H9 (cell line): ENCODE measurements at places on chromosomes 3 and 15. TPM values are rescaled to one million over a fixed set of nuclear protein-coding genes. Genes with fewer than 3 reads are reported as not detected.

The FAN1 gene
- 27.4 and 28.2 TPM in 2 replicates for total RNA-seq

GRCh38 chr3:12479919-12480427 lies 4.3 kb upstream of the TSEN2 start:
- peak; percentile 65 for DNase-seq
- H3K4me3 ChIP-seq, result no peak overlapping the region
- no peak overlapping the region for H3K27ac ChIP-seq
- H3K4me1 ChIP-seq, result peaks cover 3% of the 10 kb centered on the region; the same call in 1 of the 2 replicates

DNA sequence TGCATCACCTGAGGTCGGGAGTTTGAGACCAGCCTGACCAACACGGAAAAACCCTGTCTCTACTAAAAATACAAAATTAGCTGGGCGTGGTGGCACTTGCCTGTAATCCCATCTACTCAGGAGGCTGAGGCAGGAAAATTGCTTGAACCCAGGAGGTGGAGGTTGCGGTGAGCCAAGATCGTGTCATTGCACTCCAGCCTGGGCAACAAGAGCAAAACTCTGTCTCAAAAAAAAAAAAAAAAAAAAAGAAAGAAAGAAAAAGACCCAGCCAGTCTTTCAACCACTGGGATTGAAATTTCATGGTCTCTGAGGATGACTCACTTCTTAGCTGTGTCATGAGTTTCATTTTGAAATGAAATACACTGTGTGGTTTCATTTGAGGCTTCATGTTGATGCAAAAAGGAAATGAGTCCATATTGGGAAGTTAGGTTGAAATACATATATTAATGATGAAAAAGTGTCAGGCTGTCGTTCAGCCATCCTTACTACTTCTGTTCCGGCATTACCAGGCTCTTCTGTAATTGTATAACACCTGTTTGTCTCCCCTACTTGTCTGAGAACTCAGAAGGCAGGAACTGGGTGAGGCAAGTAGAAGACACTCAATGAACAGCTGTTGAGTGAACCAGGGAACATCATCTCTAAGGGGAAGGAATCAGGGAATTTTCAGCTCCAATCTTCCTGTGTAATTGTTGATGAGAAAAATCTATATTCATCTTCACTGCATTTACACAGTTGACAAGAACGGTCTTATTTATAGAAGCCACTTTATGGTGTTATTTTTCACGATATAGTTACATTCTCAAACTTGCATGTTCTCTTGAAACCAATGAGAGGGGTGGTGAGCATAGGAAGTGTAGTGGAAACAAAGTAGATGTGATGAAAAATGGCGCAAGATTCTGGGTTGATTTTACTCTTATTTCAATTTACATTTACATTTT lies 87.4 kb downstream of the NFKBIZ start:
- H3K36me3 ChIP-seq, result no peaks in the 10 kb centered on the region
- DNase-seq, result no peak
- no peaks in the 10 kb centered on the region for H3K4me1 ChIP-seq
- no peak overlapping the region for H3K27ac ChIP-seq
- no peak overlapping the region for H3K4me3 ChIP-seq

DNA sequence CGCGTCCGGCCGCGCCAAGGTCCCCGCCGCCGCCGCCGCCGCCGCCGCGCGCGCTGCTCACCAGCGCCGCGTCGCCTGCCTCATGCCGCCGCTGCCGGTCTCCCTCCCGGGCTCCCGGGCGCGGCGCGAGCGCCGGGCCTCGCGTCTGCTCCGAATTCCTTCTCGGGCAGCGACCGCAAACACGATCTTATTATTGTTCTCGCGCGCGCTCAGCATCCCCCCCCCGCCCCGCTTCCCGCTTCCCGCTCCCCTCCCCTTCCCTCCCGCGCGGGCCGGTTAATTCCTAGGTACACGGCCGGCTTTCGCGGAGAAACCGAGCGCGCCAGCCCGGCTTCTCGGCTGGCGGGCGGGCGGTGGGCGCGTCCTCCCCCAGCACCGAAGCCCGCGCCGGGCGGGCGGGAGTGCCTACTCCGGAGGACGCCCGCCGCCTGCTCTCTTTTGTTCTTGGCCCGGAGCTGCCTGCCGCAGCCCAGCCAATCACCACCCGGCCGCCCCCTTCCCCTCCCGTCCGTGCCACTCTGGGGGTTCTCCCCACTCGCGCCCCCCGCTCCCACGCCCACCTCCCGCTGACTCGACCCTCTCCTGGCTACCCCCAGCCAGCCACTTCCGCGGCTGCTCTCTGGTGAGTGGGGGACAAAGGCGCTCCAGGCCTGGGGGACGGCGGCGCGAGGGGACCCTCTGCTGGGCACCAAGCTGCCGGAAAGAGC lies at the start of gene HDGFL3:
HDGFL3 (minus strand) TSS at position 164 of the 707 bp plus-strand sequence. CDS start 409 bp downstream, outside the sequence.
- DNase-seq, result peak; percentile 77
- H3K27ac ChIP-seq, result no peak within 1 kb of the TSS

- no peaks in the 10 kb centered on the region for H3K36me3 ChIP-seq
- H3K4me3 ChIP-seq, result no peak overlapping the region
- DNase-seq, result no peak
- no peaks in the 10 kb centered on the region for H3K4me1 ChIP-seq
- H3K27me3 ChIP-seq, result no peaks in the 10 kb centered on the region
- H3K27ac ChIP-seq, result no peak overlapping the region
Observed at GRCh38 chr3:18403061-18403460, 22.1 kb downstream of the SATB1 start.

GRCh38 chr15:43792761-43793476 lies 799 bp downstream of the SERF2 start:
- no peak for DNase-seq
- H3K27me3 ChIP-seq, result no peaks in the 10 kb centered on the region
- no peak overlapping the region for H3K27ac ChIP-seq
- H3K4me3 ChIP-seq, result peak overlapping the region; percentile 98

DNA sequence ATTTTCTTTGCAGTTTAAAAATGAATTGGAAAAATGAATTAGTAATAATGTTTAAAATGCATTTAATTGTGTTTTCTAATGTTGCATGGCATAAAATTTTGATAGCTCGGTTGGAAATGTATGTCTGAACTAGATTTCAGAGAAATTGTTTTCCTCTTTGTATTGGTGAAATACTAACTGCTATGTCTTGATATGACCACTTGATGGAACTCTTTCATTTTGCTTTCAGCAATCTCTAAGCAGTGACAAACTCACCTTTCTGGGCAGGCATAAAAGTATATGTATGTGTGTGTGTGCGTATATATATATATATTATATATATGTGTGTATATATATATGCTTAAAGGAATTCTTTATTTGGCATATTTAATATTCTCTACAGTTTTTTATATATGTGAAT lies 239.3 kb upstream of the ZNF717 start:
- no peak for DNase-seq
- H3K4me3 ChIP-seq, result no peak overlapping the region
- no peaks in the 10 kb centered on the region for H3K27me3 ChIP-seq
- no peak overlapping the region for H3K27ac ChIP-seq

The GMPS gene
- total RNA-seq, result 136 and 142 TPM in 2 replicates

The LMCD1 gene
- 19.2 and 22.1 TPM in 2 replicates for total RNA-seq

GRCh38 chr3:72448858-72449257 lies 399.4 kb downstream of the SHQ1 start:
- no peak overlapping the region for H3K27ac ChIP-seq
- no peak overlapping the region for H3K4me3 ChIP-seq
- H3K4me1 ChIP-seq, result 0 out of 2 replicates have a peak, but pooled peaks cover under 1% of the 10 kb centered on the region
- H3K36me3 ChIP-seq, result peaks cover 5% of the 10 kb centered on the region

The MAP3K13 gene
- total RNA-seq, result 9.5 and 10.6 TPM in 2 replicates

- no peaks in the 10 kb centered on the region for H3K27me3 ChIP-seq
- no peaks in the 10 kb centered on the region for H3K4me1 ChIP-seq
- no peaks in the 10 kb centered on the region; the same call in 2 of the 3 replicates for H3K36me3 ChIP-seq
Observed at GRCh38 chr3:193333229-193333628, 45.3 kb downstream of the ATP13A5 start.

- H3K36me3 ChIP-seq, result no peaks in the 10 kb centered on the region
- H3K27me3 ChIP-seq, result no peaks in the 10 kb centered on the region
- no peak overlapping the region for H3K4me3 ChIP-seq
- no peak overlapping the region for H3K27ac ChIP-seq
Observed at GRCh38 chr15:59396679-59397078, 24.0 kb upstream of the MYO1E start.

GRCh38 chr15:54273928-54274327 lies 295.7 kb downstream of the UNC13C start:
- H3K27me3 ChIP-seq, result no peaks in the 10 kb centered on the region
- DNase-seq, result no peak
- no peak overlapping the region for H3K4me3 ChIP-seq
- no peaks in the 10 kb centered on the region for H3K4me1 ChIP-seq

The CRYGS gene
- total RNA-seq, result 0.83 and 1.0 TPM in 2 replicates

- H3K4me3 ChIP-seq, result no peak overlapping the region
- no peaks in the 10 kb centered on the region for H3K4me1 ChIP-seq
- no peak for DNase-seq
- no peak overlapping the region for H3K27ac ChIP-seq
- H3K36me3 ChIP-seq, result no peaks in the 10 kb centered on the region
Observed at GRCh38 chr15:25903024-25903581, 40.0 kb upstream of the ATP10A start.

The CLSTN2 gene
- 0.66 and 0.68 TPM in 2 replicates for total RNA-seq

GRCh38 chr15:31373096-31373865 lies 46.6 kb downstream of the KLF13 start:
- no peak overlapping the region for H3K27ac ChIP-seq
- H3K4me3 ChIP-seq, result no peak overlapping the region
- H3K36me3 ChIP-seq, result peaks cover 37% of the 10 kb centered on the region
- DNase-seq, result no peak

DNA sequence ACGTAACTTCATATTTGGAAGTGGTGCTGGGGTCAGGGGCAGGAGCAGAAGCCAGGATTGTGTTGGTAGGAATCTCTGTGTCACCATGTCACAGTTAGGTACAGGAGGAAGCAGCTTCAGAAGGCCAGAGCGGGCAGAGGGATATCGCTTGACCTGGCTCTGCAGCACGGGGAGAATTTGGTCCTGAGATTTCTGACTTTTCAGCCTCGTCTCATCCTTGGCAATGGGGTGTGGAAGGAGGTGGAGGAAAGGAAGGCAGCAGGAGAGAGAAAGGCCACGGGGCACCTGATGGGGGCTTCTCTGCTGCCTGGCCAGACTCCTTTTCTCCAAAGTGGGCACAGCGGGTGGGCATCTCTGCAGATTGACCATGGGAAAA lies 564 bp downstream of the IL16 start:
- H3K4me1 ChIP-seq, result no peaks in the 10 kb centered on the region
- no peak overlapping the region for H3K27ac ChIP-seq
- H3K4me3 ChIP-seq, result no peak overlapping the region
- DNase-seq, result no peak

GRCh38 chr15:32694222-32694983 lies 23.4 kb upstream of the GREM1 start:
- H3K36me3 ChIP-seq, result no peaks in the 10 kb centered on the region
- H3K4me3 ChIP-seq, result no peak overlapping the region
- no peak for DNase-seq
- H3K27me3 ChIP-seq, result no peaks in the 10 kb centered on the region
- H3K4me1 ChIP-seq, result peaks cover 3% of the 10 kb centered on the region; the same call in 1 of the 2 replicates
- H3K27ac ChIP-seq, result no peak overlapping the region

The SNAP23 gene
- 55.2 and 63.2 TPM in 2 replicates for total RNA-seq

GRCh38 chr15:48414015-48414414 lies 82.8 kb downstream of the DUT start:
- H3K27ac ChIP-seq, result no peak overlapping the region
- H3K27me3 ChIP-seq, result no peaks in the 10 kb centered on the region
- no peaks in the 10 kb centered on the region for H3K36me3 ChIP-seq
- H3K4me3 ChIP-seq, result no peak overlapping the region

The GCNT3 gene
- not detected in 2 replicates for total RNA-seq

DNA sequence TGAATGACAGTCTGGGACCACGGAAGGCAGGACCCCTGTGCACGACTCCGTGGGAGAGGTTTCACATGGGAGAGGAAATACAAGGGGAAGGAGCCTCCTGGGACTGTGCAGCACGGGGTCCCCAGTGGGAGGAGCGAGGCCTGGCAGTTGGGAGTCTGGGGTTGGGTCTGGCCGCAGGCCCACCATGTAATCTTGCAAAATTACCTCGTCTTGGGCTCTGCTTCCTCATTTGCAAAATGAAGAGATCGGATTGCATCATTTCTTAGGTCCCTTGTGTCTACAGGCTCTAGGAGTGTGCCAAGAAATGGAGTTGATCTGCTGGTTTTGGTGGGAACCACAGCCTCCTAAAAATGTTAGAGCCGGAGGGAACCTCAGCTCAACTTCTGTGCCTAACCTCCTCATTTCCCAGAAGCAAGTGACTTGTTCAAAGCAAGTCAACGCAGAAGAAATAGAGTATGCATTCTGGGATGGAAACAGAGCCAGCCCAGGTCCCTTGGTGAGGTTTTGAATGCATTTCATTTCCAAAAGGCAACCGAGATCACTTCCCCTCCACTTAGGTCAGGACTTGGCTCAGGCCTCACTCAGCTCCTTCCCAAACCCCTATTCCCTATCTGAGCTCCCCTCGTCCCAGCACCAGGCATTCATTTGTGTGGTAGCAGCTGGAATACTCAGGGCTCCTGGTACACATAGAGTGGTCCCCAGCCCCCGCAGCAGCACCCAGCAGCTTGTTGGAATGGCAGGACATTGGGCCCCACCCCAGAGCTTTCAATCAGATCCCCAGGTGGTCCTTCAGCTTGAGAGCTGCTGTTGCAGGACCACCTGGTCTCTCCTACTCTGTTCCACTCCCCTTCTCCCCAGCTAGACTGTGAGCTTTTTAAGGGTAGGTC lies 267.7 kb downstream of the XXYLT1 start:
- no peaks in the 10 kb centered on the region for H3K36me3 ChIP-seq
- no peaks in the 10 kb centered on the region for H3K27me3 ChIP-seq
- no peak for DNase-seq
- no peaks in the 10 kb centered on the region for H3K4me1 ChIP-seq
- H3K4me3 ChIP-seq, result no peak overlapping the region

GRCh38 chr15:89104172-89104564 lies 15.9 kb downstream of the ABHD2 start:
- no peaks in the 10 kb centered on the region; the same call in 1 of the 2 replicates for H3K4me1 ChIP-seq
- no peak overlapping the region for H3K27ac ChIP-seq
- H3K27me3 ChIP-seq, result no peaks in the 10 kb centered on the region

- H3K36me3 ChIP-seq, result no peaks in the 10 kb centered on the region
- H3K27ac ChIP-seq, result no peak overlapping the region
- DNase-seq, result no peak
- H3K4me3 ChIP-seq, result no peak overlapping the region
- no peaks in the 10 kb centered on the region for H3K4me1 ChIP-seq
Observed at GRCh38 chr15:37014137-37014536, 86.2 kb downstream of the MEIS2 start.

The CD47 gene
- 15.4 and 18.8 TPM in 2 replicates for total RNA-seq

The CYP1A2 gene
- not detected in 2 replicates for total RNA-seq

GRCh38 chr3:95832146-95832545 lies 982.2 kb upstream of the EPHA6 start:
- H3K4me3 ChIP-seq, result no peak overlapping the region
- DNase-seq, result no peak
- H3K36me3 ChIP-seq, result peaks cover 5% of the 10 kb centered on the region; the same call in 1 of the 2 replicates
- no peaks in the 10 kb centered on the region for H3K4me1 ChIP-seq
- H3K27me3 ChIP-seq, result no peaks in the 10 kb centered on the region

DNA sequence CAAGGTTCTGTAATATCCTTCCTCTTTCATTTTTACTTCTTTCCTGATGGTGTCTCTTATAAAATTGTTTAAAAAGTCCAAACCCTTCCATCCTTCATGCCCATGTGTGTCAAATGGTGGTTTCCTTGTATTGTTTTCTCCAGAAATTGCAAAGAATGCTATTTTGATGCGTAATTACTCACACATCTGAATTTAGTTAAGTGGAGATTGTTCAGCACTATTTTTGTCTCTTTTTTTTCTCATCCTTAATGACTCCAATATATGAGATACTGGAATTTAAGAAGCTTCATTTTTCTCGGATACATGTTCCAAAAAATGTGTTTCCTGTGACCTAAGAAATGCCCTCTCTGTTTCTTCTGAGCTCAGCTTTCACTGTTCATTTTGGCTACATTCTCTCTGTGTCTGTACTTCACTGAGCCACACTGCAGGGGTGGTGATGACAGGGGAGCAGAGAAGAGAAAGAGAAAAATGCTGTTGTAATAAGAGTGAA lies 799.8 kb downstream of the DIPK2A start:
- no peaks in the 10 kb centered on the region for H3K4me1 ChIP-seq
- H3K27ac ChIP-seq, result no peak overlapping the region
- DNase-seq, result no peak
- H3K36me3 ChIP-seq, result no peaks in the 10 kb centered on the region
- H3K27me3 ChIP-seq, result no peaks in the 10 kb centered on the region

The SKOR1 gene
- 0.13 TPM in 2 replicates for total RNA-seq

The IQCF5 gene
- total RNA-seq, result not detected in 2 replicates
